ENCODE measurements at places on chromosomes 7 and 10. TPM values are rescaled to one million over a fixed set of nuclear protein-coding genes. Genes with fewer than 3 reads are reported as not detected.

Gene AQP1
- 0.72 TPM for total RNA-seq

DNA sequence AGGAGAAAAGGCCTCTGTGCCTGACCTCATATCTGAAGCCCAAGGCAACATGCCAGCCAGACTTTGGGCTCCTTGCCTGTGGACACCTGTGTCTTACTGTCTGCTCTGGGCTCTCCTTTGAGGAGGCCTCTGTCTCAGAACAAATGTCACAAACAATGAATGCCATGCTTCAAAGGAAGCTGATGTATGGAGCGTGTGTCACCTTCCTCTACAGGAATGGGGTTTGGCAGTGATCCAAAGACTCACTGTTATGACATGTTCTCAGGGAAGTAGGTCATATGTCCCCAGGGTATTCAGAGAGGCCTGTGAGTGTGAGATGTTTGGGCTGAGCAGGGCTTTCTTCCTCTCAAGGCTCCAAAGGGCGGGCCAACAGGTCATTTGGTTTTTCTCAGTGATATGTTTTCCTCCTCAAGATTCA lies 38.4 kb downstream of the PTPRE start:
- DNase-seq = no peak

- DNase-seq = no peak
These were observed 100.1 kb downstream of the HIP1 start for GRCh38 chr7:75638594-75639070.

- DNase-seq = no peak
These were observed 30.8 kb upstream of the ZNF32 start for GRCh38 chr10:43679509-43679908.

DNA sequence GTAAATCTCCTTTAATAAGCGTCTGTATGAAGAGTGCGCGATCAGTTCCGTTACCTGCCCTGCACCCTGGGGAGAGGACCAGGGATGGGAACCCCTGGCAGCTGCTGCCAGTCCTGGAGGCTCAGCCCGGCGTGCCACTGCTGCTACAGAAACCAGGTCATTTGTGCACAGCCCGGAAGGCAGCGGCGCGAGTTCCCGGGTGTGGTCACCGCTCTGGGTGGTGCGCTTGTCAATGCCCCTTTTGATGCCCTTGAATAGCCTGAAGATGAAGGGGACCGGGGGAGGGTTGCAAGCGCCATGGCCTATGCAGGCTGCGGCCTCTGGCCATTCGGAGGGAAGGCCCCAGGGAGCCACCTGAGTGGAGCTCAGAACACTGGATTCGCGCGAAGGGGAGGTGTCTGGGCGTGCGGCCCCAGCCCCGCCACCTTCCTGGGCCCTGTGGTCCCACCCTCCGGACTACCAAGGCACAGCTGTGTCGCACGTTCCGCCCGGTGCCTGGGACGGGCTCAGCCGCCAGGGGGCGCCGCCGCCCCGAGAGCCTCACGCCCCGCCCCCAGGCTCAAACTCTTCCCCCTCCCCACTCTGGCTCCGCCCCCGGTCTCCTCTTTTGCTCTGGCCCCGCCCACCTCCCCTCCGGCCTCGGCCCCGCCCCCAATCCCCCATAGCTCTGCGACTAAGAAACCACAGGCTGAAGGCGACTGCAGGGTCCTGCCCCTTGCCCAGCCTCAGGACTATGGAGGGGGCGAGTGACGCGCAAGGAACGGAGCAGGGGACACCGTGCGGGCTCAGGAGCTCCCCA lies 16.5 kb downstream of the AP5Z1 start:
- DNase-seq = no peak
